ENCODE measurements at places on chromosomes 13 and 19.

GRCh38 chr13:113110048-113110851 lies 4.7 kb downstream of the F7 start:
- DNase-seq = no peak
- no peaks in the 10 kb centered on the region for H3K36me3 ChIP-seq
- peaks cover 10% of the 10 kb centered on the region for H3K27me3 ChIP-seq
- peaks cover 12% of the 10 kb centered on the region for H3K4me1 ChIP-seq
- H3K27ac ChIP-seq = no peak overlapping the region

GRCh38 chr13:104809483-104809882 lies 1726.0 kb downstream of the EFNB2 start:
- H3K27ac ChIP-seq = no peak overlapping the region
- H3K4me1 ChIP-seq = no peaks in the 10 kb centered on the region
- H3K27me3 ChIP-seq = no peaks in the 10 kb centered on the region
- H3K4me3 ChIP-seq = no peak overlapping the region
- no peaks in the 10 kb centered on the region for H3K36me3 ChIP-seq

DNA sequence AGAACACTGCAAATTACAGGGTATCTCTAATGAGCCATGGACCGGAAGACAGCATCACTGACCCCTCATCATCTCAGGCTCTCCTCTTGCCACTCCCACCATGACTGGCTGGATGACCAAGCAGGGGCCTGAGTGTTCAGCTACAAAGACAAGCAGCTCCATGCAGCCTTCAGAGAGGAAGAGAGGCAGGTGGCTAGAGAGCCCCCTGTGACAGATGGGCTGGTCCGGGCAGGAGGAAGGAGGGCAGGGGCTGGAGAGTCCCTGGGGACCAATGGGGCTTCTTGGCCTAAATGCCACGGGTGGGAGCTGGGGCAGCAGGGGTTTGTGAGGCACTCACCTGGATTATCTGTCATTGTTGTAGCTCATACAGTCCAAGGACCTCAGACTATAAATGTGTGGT lies 12.8 kb upstream of the RASA3 start:
- no peaks in the 10 kb centered on the region for H3K27me3 ChIP-seq
- no peaks in the 10 kb centered on the region for H3K36me3 ChIP-seq

DNA sequence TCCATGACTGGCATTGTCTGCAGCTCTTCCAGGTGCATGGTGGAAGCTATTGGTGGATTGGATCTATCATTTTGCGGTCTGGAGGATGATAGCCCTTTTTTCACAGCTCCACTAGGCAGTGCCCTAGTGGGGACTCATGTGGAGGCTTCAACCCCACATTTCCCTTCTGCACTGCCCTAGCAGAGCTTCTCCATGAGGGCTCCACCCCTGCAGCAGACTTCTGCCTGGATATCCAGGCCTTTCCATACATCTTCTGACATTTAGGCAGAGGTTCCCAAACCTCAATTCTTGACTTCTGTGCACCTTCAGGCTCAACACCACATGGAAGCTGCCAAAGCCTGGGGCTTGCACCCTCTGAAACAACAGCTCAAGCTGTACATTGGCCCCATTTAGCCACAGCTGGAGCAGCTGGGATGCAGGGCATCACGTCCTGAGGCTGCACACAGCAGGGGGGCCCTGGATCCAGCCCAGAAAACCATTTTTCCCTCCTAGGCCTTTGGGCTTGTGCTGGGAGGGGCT lies 800.2 kb upstream of the MIR17HG start:
- no peak for DNase-seq
- H3K36me3 ChIP-seq = no peaks in the 10 kb centered on the region
- no peaks in the 10 kb centered on the region for H3K27me3 ChIP-seq

GRCh38 chr19:12783849-12784393 lies 7.4 kb upstream of the JUNB start:
- H3K4me1 ChIP-seq = peaks cover 58% of the 10 kb centered on the region
- H3K36me3 ChIP-seq = no peaks in the 10 kb centered on the region
- H3K4me3 ChIP-seq = no peak overlapping the region
- no peaks in the 10 kb centered on the region for H3K27me3 ChIP-seq
- H3K27ac ChIP-seq = peak overlapping the region; percentile 97

DNA sequence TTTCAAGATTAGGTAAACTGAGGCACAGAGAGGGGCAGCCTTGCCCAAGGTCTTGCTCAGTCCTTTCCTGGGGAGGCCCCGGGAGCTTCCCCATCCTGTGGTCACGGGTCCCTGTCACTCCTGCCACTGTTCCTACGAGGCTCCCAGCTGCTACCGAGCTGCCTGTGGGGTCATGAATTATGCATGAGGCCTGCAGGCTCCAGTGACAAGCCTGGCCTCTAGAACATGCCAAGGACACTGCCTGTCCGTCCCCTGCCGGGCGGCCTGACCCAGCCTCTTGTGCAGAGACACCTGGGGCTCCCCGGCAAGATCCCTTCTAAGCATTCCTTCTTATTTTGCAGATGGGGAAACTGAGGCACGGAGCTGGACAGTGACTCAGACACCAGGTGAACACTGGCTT lies 2.7 kb downstream of the FCHO1 start:
- peaks cover 44% of the 10 kb centered on the region for H3K4me1 ChIP-seq
- no peak overlapping the region for H3K27ac ChIP-seq
- no peak for DNase-seq
- H3K4me3 ChIP-seq = no peak overlapping the region
- peaks cover 37% of the 10 kb centered on the region for H3K36me3 ChIP-seq

DNA sequence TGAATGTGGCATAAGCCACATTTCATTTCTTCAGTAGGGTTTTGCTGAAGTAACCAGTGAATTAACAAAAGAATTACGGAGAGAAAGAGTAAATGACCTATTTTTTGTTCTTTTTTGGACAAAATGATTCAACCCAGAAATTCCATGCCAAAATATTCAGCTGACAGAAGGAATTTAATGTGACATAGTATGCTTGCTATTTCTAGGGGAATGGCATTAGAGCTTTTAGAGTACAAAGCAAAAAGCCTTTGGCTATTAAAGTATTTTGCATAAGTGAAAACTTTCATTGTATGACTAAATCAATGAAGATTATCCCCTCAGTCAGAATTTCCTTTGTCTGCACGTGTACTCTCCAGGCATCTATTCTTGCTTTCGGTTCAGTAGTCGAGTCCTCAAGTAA lies 465.3 kb downstream of the COG6 start:
- no peaks in the 10 kb centered on the region for H3K36me3 ChIP-seq
- no peak for DNase-seq
- H3K4me1 ChIP-seq = no peaks in the 10 kb centered on the region
- H3K27ac ChIP-seq = no peak overlapping the region
- H3K4me3 ChIP-seq = no peak overlapping the region
